ENCODE measurements at places on chromosomes 4 and X.
A peak's percentile ranks its signal among the peaks of the same experiment; 100 is the strongest.

GRCh38 chr4:6320663-6321062 is 51.0 kb downstream of the WFS1 start:
- no peak for DNase-seq

DNA sequence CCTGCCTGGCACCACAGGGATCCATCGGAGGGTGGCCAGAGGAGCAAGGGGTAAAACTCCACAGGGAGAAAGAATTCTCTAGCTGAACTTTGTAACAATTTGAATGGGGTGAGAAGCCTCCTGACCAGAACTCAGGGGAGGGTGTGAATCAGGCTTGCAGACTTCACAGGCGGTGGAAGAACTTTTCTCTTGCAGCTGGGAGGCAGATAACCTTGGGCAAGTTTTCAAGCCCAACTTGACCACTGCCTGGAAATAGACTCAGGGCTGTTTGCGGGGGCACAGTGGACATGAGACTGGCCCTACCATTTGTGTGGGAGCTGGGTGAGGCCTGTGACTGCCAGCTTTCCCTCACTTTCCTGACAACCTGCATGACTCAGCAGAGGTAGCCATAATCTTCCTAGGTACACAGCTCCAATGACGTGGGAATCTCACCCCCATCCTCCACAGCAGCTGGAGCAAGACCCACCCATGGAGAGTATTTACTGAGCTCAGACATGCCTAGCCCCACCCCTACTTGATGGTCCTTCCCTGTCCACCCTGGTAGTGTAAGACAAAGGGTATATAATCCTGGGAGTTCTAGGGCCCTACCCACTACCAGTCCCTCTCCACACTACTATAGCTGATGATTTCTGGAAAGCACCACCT is 210.0 kb upstream of the AGTR2 start:
- DNase-seq = no peak

DNA sequence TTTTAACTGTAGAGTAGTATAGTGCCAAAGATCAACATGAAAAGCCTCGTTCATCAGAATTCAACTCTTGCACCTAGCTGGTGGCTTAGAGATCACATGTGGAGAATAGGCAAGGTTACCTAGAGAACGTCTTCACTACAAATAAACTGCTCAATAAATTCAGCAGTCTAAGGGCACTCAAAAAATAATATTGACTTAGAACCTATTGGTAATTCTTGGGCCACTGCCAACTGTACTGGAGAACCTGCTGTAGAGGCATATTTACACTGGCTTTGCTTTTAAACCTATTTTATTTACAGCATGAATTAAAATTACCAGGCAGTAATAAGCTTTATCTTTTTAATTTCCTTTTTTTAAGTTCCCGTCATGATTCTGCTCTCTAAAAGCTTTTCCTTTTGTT is 343.7 kb downstream of the PDHA2 start:
- DNase-seq = no peak

DNA sequence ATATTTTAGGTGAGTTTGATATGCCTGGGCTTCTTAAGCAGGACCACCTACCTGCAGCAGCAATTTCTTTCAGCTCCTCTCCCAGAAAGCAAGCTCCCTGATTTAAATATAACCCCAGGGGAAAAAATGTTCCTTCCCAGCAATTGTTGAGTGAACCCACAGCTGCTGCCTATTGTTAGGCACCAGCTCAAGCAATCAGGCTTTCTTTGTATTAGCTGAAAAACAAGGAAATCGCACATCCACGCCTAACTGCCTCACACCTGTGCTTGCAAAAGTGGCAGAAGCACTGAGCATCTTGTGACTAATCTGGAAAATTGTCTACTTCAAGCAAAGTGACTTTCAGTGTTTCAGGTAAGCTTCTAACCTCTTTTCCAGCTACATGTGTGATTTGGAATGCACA is 432.2 kb downstream of the SMARCA1 start:
- DNase-seq = no peak

GRCh38 chrX:133444196-133444595 is 28.9 kb upstream of the GPC4 start:
- DNase-seq = no peak

DNA sequence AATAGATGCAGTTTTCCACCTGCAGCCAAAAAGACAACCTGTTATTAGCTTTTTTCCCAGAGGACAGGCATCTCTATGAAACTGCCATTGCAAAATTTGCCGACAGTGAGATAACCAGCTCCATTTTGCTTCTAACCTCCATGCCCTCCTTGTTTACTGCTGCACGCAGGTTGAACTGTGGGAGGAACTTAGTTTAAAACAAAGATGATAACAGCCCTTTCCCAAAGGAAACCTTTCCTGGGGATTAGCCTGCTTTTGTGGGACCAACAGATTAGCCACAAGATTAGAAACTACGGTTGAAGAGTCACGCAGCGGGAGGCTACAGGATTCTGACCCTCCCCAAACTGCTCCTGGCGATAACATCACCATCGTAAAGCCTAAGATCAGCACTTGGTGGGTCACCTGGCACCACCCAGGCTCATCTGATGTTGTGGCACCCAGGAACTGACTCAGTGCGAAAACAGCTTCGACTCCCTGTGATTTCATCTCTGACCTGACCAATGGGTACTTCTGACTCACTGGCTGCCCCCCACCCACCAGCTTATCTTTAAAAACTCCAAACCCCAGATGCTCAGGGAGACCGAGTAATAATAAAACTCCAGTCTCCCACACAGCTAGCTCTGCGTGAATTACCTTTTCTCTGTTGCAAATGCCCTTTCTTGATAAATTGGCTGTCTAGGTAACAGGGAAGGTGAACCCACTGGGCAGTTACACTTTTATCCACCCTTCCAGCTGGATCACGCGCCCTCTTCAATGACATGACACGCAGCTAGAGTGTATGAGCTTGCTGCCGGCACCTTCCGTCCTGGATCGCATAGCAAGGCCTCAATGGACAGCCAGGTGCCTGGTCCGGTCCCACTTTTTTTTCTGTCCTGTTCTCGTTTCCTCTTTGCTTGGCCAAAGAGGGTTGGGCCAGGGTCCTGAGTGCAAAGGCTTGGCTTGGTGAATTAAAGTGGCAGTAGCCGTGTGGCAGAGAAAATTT is 27.2 kb downstream of the NOP14 start:
- peak; percentile 92 for DNase-seq

- no peak for DNase-seq
Observed at GRCh38 chr4:181952478-181952877, 290.7 kb upstream of the TENM3 start.

DNA sequence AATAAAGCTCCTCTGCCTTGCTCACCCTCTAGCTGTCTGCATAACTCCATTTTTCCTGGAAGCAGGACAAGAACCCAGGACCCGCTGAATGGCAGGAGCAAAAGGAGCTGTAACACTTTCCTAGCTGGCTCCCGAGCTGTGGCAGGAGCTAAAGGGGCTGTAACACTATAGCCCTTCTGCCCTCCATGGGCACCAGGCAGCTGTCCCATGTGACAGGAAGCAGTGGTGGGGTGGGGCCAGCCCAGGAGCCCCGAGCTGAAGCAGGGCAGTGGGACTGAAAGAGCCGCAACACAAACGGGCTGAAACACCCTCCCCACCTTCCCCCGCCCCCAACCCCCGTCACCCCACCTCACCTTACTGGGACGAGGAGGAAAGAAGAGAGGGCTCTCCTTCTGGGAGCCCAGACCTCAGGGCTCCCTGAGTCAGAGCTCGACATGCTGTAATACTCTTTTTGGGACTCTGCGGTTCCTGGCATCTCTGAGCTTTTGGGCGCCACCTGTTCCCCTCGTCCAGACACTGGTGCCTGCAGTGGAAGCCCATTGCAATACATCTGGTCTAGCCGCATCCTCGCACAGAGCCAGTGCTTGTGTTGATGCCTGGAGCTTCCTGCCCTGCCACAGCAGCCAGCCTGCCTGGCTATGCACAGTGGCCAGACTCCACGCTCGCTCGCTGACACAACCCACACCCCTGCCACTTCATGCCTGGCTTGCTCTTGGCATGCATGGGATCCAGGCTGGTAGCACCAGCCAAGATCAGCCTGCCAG is 39.4 kb downstream of the PPM1K start:
- peak; percentile 19 for DNase-seq

DNA sequence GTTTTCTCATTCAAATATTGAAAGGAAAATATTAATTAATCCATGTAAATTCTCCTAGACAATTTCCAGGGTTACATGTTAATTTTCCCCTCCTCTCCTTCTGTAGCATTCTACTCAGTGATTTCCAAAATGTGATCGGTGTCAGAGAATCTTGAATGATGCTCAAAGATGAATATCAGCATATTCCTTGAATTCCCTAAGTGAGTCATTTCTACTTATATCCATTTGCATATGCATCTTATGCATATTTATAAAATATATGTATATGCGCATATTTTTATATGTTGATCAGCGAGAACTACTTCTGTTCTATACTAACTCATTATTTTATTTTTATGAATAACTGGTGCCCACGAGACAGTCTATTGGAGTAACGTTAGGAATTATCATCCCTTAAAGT is 33.9 kb upstream of the GALNTL6 start:
- no peak for DNase-seq

All from CD4-positive, alpha-beta T cell treated with Interleukin-4 for 4 hours (primary cell).